ENCODE measurements at places on chromosomes 5 and 9.

- DNase-seq: peak; percentile 39
Measured at GRCh38 chr5:80191991-80192398, 63.9 kb downstream of the SERINC5 start.

DNA sequence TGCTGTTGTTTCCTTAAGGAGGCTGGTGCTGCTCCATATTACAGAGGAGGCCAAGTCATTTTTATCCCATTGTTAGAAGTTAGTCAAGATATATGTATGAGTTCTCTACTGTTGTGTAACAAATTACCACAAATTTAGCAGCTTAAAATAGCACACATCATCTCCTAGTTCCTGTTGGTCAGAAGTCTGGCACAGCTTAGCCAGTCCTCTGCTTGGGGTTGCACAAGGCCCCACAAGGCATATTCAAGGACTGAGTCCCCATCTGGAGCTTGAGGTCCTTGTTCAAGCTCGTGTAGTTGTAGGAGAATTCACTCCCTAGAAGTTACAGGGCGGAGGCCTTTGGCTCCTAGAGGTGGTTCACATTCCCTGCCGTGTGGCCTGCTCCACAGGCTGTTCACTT, 14.7 kb downstream of the MTAP start:
- no peak for DNase-seq

- no peak for DNase-seq
Measured at GRCh38 chr9:122418016-122418415, 47.2 kb downstream of the PTGS1 start.

DNA sequence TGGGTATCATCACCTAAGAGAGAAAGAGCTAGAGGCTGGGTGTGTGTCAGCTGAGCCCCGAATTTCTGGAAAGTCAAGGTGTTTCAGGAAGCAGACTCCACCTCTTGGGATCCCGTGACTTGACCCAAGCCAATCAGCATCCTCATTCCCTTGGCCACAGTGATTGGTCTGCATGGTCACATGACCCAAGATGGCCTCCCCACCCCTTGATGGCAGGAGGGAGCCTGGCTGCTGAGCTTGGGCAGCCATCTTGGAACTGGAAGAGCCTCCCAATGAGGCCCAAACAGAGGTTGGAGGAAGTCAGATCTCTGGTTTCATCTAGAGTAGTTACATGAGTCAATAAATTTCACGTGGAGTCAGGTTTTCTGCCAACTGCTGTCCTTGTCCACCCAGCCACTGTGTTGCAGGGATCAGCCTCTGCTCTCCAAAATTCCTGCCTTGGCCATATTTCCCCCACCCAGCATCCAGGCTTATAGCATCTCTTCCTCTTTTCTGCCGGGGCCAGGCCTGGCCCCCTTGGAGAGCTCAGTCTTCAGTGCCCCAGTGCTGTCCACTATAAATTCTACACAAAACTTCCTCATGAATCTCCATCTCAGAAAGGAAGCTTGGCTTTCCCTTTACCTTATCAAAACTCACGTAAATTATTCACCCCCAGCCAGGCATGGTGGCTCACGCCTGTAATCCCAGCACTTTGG, 17.2 kb upstream of the SUSD3 start:
- no peak for DNase-seq

DNA sequence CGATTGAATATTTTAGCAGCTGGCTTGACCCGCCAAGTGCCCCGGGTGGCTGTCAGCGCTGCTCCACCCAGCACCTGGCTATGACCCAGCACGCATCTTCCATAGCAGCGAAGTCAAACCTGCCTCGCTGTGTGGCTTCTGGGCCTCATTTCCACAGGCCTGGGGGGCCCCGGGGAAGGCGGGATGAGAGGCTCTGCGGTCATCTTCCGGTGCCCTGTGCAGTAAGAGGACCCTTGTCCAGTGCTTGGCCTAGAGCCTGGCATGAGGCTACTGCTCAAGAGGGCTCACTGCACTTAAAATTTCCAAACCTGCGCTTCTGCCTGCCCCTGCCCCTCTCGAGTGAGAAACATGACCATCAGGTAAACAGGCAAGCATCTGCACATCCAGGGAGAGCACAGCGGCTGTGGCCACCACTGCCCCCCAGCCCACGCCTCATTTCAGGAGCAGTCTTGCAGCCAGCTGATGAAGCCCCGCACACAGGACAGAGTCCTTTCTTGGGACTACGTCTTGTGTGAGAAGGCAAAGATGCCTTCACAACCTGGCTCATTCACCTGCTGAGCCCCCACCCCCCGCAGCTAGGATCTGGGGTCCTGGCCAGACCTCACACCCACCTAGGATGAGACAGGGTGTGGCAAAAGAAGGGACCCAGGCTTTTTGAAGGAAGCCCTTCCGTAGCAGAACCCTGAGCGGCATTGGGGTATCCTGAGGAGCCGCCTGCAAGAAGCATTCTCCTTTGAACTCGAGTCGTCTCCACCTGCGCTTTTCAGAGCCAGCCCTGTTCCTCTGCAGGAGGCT, 69.5 kb upstream of the UNC5A start:
- DNase-seq: no peak

GRCh38 chr9:108078811-108079210, 589.2 kb upstream of the KLF4 start:
- DNase-seq: no peak

DNA sequence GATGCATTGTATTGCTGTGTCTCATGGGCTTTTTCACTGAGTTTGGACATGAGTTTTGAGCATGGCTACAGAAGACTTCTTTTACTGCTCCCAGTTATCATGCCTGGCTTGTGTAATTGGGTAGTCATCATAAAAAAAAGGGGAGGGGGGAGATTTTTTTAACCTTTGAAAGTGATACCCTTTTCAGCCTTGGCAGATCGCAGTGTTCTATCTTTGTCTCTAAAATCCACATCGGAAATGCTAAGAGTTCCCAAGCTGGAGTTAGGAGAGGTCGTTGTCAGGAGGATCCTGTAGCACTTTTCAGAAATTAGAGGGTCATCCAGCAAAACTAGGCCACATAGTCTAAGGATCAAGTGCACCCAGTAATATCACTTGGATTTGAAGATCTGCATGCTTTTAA, 188.4 kb downstream of the WDR70 start:
- no peak for DNase-seq

DNA sequence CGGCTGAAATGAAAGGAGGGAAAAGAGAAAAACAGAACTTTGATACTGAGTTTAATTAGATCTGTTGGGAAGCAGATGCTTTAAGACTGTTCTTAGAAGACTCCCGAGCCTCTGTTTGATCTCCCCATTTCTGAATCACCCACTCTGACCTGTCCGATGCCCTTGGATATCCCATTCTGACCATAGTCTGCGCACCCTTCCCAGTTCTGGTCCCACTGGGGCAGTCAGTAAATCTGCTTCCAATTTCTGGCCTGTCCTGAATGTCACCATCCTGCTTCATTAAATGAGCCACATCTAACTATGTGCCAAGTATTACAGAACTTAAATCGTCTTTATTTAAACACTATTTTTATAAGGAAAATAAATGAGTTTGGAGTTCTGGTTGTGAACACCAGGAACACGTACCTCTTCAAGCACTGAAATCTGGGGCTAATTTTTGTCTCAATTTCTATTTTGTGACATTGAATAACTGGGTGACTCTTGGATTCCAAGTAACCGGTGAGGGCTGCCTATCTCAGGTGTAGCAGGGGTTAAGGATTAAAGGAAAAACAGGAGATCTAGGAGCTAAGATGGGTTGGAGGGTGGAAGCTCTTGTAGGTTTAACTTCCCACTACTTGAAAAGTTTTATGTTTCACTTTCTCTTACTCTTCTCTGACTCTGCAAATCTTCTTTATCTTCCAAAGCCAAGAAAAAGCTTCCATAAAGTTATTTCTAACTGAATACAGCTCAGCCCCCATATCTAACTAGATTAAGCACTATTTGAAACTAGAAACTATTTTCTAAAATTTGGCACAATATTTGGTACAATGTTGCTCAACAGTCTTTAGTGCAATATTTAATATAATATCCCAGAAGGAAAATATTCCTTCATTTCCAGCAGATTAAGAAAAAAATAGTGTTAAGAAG, 40.1 kb downstream of the ALDH1A1 start:
- DNase-seq: no peak

DNA sequence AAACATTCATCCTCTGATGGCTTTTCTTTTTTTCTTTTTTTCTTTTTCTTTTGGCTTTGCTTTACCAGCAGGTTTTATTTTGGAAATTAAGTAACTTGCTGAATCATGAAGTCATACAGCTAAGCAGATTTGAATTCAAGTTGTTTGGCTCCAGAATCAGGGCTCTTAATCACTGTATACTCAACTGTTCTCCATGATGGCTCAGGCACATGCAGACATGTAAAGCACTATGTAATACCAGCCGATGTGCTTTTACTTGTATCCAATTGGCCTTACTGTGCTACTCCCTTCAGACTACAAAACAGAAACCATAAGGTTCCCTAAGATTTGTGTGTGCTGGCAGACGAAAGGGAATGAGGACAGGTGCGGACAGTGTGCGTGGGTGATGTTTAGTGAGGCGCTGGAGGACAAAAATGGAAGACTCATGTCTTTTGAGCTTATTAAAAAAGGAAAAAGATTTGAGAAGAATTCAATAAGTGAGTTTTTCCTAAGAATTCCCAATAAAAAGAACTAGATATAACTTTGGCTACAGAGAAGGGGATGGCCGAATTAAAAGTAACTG, 44.7 kb upstream of the OTP start:
- DNase-seq: no peak

DNA sequence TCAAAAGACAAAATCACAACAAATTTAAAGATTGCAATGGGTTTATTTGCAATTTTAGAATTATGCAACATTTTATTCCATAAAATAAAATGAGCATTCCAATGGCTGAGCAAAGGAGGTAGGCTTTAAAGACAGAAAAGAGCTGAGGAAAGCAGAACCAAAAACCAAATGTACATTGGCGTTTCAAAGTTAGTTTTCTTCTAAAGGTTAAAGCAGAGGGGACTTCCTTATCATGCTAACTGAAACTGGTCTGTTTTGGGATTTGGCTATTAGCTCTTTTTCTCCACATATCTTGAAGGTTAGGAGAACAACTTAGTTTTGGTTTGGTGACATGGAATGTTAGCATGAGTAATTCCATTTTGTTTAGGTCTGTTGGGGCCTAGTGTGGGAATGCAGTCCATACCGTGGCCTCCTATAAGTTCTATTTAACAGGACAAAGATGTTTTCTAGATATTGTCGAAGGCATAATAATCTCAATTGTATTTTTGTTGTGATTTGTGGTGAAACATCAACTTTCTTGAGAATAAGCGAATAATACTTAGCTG, 20.3 kb downstream of the DCP2 start:
- DNase-seq: no peak

- no peak for DNase-seq
Measured at GRCh38 chr5:157578079-157578780, 2.7 kb upstream of the ADAM19 start.

GRCh38 chr9:121981118-121981883, 111.8 kb downstream of the TTLL11 start:
- DNase-seq: no peak

DNA sequence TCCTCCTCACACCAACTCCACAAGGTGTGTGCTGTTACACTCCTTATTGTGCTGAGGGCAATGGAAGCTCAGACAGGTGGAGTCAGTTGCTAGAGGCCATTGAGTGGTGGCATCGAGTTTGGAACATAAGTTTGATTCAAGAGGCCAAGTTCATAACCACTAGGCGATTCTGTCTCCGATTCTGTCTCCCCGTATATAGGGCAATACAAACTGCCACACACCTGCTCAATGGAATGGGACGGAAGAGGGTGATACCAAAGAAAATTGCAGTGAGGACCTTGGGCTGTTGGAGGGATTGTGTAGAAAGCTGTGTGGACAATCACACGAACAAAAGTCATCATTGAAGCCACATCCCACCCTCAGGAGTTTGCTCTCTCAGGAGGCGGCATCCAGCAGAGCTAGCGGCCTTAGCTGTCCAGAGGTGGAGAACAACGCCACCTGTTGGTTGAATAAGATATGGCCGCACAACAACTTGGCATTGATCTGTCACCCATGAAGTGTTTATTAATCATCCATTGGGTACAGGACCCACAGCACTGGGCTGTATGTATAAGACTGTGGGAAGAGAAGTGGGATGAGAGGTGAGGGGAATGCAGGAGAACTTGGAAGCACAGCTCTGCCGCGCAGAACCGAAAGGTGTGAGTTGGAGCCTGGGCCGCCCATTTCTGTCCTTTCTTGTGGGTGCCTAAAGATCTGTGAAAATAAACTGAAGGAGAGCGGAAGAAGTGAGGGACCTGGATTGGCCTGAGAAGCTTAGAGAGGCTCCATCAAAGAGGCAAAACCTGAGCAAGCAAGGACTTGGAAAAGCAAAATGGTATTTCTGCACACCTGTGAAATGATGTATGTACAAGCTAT, 16.1 kb upstream of the NEUROG1 start:
- no peak for DNase-seq

DNA sequence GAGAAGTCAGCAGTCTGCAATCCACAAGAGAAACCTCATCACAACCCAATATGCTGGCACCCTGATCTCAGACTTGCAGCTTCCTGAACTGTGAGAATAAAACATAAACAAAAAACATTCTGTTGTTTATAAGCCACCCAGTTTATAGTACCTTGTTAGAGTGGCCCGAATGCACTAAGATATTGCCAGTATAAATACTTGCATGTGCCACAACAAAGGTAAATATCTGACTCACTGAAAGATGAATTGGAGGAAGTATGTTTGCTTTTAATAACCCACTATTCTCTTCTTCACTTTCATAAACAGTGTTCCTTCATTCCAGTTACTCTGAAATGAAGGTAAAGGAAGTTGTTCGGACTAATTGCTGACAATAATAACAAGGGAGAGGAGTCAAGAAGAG, 1163.4 kb upstream of the CDH6 start:
- no peak for DNase-seq

Measured in substantia nigra (tissue), 51 donors.